ENCODE measurements at places on chromosomes 5 and 9.

GRCh38 chr5:123605822-123606221 is 93.8 kb downstream of the CSNK1G3 start:
- no peak for DNase-seq

- DNase-seq = no peak
Observed at GRCh38 chr5:178389026-178389729, 156.6 kb upstream of the PHYKPL start.

- DNase-seq = no peak
Observed at GRCh38 chr9:24189986-24190385, 355.7 kb downstream of the IZUMO3 start.

DNA sequence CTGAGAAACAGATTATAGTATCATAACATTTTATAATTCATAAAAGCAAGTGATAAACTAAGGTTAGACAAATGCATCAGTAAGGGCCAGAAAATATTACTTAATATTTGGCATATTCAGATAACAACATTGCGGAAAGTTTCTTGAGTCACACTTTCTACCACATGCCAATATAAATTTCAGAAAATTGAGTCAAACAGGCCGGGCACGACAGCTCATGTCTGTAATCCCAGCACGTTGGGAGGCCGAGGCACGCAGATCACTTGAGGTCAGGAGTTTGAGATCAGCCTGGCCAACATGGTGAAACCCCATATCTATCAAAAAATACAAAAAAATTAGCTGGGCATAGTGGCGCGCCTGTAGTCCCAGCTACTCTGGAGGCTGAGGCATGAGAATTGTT is 47.1 kb downstream of the SLC38A9 start:
- DNase-seq = peak; percentile 74

DNA sequence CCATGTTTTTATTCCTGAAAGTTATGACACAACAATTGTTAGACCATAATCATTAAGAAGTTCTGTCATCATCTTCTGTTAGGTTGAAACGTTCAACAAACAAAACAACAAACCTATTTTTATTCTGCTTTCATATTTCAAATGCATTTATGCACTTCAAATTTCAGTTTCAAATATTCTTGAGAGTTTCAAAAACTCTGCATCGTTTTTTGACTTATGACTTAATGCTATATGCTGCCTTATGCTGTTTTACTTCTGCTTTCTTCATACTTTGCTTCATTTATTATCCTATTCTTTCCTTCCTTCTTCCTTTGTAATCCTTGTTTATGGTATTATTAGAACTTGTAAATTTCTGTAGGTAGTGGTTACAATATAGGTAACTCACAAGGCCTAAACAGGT is 95.0 kb downstream of the PCSK1 start:
- peak; percentile 18 for DNase-seq

- no peak for DNase-seq
Observed at GRCh38 chr5:87898574-87898973, 370.1 kb downstream of the TMEM161B start.

DNA sequence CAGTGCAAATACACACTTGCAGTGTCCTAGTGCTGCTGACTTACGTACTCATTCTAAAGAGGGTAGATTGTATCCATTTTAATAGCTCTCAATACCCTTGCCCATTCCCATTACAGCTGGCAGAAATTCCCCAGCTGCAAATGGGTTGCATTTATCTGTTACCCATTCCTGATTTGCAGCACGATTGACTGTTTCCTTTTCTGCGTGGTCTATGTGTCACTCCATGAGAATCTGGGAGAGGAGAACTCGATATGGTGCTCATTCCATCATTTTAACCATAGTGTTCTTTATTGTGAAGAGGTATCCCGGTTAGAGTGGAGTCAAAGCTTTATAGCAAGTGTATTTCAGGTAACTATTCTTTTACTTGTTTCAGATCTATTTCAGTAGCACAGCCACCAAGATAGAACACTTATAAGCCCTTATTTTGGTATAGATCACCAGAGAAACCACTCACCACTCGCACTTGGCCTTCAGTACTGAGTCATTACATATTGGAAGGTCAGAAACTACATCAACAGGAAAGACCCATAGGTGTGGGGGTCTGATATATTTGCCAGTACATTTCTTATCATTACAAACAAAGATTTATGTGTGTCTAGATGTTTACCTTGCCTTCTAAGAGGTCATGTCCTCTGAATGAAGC is 139.5 kb downstream of the MUSK start:
- DNase-seq = no peak

- DNase-seq = no peak
Observed at GRCh38 chr9:14303521-14303920, 10.4 kb downstream of the NFIB start.

- no peak for DNase-seq
Observed at GRCh38 chr9:113522858-113523257, 59.3 kb downstream of the RGS3 start.

- DNase-seq = peak; percentile 84
Observed at GRCh38 chr5:168651648-168652047, 72.5 kb upstream of the PANK3 start.

GRCh38 chr5:13859270-13860065 is 85.0 kb downstream of the DNAH5 start:
- peak; percentile 13 for DNase-seq

DNA sequence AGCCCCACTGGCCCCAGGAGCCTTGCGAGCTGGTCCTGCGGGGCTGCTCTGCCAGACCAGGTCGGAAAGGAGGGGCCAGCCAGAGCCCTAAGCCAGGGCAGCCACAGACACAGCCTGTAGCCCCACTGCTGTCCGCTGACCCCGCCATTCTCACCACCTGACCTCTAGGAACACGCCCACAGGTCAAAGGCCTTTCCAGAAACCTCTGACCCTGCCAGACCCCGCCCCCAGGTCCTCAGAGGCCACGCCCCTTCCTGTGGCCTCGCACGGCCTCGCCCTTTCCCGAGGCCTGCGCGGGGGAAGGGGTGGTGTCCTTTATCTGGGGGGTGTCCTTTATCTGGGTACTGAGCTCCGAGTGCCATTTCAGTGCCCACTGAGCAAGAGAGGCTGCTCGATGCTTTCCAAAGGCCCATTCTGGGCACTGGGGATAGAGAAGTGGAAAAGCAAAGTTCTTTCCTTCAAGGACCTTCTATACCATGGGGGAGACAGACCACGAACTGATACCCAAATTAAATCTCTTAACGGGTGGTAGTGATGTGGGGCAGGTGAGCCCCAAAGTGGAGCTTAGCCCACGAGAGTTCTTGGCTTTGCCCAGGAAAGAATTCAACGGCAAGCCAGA is 46.5 kb downstream of the P4HA2 start:
- DNase-seq = no peak

GRCh38 chr5:173327948-173328843 is at the start of gene STC2:
TSS of gene STC2 (minus strand) at chr5:173328414. CDS start at chr5:173328193, 221 bp downstream.
- peak; percentile 94 for DNase-seq

GRCh38 chr5:12668564-12668963 is 764.3 kb upstream of the CTNND2 start:
- DNase-seq = no peak

DNA sequence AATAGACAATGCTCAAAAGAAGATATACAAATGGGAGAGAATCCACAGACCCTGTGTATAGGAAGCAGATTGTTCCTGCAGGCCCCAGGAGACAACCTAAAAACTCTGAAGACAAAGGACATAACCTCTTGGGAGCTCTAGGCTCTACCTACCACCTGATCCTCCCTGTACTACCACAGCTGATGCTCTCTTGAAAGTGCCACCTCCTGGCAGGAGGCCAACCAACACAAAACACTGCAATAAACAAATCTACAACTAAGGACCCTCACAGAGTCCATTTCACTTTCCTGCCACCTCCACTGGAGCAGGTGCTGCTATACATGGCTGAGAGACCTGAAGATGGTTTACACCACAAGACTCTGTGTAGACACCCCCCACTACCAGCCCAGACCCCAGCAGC is 49.0 kb downstream of the STARD4 start:
- DNase-seq = no peak

GRCh38 chr5:67964619-67965018 is 250.9 kb upstream of the PIK3R1 start:
- DNase-seq = no peak

GRCh38 chr9:95880021-95880690 is 4.7 kb downstream of the ERCC6L2 start:
- DNase-seq = peak; percentile 41

- peak; percentile 21 for DNase-seq
Observed at GRCh38 chr9:99326112-99326916, 104.2 kb downstream of the SEC61B start.

DNA sequence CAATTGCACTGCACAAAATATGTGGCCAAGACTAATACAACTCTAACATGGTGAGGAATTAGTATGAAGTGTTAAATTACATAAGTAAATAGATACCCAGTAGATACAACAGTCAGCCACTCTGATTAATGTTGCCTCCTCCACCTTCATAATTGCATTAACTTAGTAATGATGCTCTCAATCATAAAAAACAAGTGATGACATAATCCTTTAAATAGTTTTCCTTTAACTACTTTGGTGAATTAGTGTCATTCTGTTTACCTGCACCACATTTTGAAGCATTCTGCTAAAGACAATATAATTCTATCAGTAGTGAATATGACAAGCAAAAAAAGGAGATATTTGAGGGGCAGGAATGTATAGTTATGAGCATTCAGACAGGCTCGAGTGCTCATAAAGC is 265.9 kb upstream of the SLC24A2 start:
- DNase-seq = no peak

DNA sequence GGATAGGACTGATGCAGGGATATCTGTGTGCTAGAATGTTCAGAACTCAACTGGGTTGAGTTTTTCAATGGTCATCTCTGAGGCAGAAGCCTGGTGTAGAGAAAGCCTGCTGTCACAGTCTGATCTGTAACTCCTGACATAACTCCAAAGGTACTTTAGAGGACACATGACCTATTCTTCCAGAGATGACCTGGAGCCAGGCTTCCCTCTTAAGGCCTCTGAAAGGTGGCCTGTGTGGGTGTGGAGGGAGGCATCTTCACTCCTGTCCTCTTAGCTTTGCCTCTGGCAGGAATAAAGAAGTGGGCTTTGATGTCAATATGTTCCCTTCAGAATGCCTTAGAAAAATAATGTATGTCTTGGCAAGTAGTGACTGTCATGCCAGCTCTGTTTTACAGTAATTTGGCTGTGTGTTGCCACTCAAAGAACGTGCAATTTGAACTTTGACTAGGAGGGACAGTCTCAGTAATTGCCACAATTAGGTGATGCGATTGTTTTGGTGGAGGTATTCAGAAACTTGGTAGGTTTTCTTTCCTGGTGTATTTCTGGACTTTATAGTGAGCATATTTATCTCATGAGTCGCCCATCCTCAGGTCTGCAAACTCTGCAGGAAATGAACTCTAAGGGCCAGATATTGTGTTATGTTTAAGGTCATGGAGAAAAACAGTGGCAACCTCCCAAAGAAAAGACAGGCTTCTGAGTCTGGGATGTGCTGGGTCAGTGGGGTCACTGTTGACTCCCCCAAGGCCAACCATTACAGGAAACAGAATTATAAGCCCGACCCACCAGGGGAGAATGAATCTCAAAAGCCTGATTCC is 3.2 kb upstream of the C5orf63 start:
- peak; percentile 39 for DNase-seq

- DNase-seq = no peak
Observed at GRCh38 chr9:18536554-18536953, 62.6 kb downstream of the ADAMTSL1 start.

DNA sequence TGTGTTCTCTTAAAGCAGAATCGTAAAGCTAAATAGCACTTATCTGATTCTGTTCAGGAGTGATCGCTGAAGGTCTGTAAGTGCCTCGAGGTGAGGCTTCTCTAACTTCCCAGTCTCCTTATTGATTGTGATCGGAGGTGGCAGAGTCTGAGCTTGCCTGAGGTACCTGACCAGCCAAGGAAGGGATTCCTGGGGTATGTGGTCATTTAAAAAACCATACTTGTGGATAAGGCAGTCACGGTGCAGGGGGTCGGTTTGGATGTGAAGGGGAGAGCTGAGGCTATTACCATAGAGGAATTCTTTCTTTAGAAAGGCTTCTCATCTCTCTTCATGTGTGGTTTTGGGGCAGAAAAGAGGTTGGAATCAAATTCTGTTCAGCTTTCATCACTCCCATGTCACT is 193.7 kb downstream of the TLE4 start:
- DNase-seq = no peak

GRCh38 chr9:99226054-99226453 is 4.0 kb downstream of the SEC61B start:
- DNase-seq = no peak

DNA sequence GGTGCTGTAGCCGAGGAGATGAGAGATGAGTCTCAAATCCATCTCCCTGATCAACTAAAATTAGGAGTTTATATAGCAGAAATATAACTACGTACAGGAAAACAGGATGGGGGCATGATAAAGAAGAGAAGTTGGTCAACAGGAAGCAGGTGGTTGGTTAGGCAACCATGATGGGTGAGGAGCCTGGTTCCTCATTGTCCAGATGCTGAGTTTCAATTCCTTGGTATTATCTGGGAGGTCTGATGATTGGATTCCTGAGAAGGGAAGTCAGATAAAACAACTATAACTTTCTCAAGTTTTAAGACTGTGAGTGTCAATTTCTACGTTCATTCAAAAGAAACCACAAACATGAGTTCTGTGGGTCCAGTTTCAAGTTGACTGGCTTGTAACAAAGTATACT is 323.9 kb downstream of the MTRR start:
- DNase-seq = no peak

All from GM23248 (cell line).